Right lobe of liver (tissue), 6 donors: ENCODE measurements at places on chromosomes 3 and 15. TPM values are rescaled to one million over a fixed set of nuclear protein-coding genes. Genes with fewer than 3 reads are reported as not detected.

GRCh38 chr3:9397906-9398699 lies 688 bp downstream of the SETD5 start:
- peak; percentile 66 for DNase-seq

GRCh38 chr3:179716811-179717210 lies 64.0 kb downstream of the USP13 start:
- no peak for DNase-seq

GRCh38 chr15:40550341-40551037 lies 14.4 kb downstream of the CCDC32 start:
- DNase-seq: no peak

DNA sequence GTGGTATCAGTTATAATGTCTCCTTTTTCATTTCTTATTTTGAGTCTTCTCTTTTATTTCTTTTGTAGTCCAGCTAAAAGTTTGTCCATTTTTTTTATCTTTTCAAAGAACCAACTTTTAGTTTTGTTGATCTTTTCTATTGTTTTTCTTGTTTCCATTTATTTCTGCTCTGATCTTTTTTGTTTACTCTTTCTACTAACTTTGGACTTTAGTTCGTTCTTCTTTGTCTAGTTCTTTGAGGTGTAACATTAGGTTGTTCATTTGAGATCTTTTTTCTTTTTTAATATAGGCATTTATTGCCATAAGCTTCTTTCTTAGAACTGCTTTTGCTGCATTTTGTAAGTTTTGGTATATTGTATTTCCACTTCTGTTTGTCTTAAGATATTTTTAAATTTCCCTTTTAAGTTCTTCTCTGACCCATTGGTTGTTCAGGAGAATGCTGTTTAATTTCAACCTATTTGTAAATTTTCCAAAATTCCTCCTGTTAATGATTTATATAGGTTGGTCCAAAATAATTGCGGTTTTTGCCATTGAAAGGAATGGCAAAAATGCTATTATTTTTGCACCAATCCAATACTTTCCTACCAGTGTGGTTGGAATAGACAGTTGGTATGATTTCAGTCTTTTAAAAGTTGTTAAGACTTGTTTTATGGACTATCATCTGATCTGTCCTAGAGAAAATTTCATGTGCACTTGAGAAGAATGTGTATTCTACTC lies 51.2 kb downstream of the KAT2B start:
- no peak for DNase-seq

DNA sequence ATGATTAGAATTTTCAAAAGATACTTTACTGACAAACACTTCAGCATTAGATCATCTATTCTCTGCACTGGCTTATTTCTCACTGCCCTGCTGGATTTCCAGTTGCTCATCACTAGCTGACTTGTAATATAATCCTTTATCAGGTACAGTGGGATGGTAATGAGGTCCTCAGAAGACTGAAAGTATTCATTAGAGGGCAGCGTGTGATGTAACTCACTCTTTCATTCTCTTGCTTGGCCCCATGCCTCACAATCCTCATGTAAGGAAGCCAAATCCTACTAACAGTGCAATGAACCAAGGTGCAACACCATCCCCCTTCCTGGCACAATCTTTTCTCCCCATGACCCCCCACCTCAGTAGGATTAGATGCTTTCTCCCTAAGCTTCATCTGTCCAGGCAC lies 289.9 kb downstream of the CTNNB1 start:
- no peak for DNase-seq

Gene SLC28A2
- total RNA-seq: 0.30 TPM

- DNase-seq: no peak
These were observed 224.4 kb upstream of the LYSMD4 start for GRCh38 chr15:99957642-99958013.

DNA sequence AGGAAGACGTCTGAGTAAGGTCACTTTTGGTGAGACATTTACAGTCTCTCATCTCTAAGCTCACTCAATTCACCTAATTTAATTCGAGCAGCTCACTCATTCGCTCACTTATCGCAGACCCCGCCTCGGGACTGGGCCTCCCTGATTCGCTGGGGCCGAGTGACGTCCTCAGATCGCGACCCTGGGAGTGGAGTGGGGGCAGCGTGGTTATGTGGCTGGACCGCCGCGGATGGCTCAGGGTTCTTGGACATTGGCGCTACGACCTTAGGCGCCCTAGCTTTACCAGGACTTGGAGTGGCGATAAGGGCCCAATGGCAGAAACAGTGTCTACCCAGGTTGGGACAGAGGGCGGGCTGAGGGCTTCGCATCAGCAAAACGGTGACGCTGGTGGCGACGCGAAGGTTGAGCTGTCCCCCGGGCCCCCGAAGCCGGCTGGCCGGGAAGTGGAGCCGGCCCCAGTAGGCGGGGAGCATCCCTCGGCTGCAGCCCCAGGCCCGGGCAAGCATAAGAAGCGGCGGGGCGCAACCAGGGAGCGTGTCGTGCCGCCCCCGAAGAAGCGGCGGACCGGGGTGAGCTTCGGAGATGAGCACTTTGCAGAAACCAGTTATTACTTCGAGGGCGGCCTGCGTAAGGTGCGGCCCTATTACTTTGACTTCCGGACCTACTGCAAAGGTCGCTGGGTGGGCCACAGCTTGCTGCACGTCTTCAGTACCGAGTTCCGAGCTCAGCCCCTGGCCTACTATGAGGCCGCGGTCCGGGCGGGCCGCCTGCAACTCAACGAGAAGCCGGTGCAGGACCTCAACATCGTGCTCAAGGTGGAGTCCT lies at the start of gene RPUSD2:
Gene RPUSD2, plus strand, starts transcription at position 171 of the 825 bp plus-strand sequence. Its CDS starts 39 bp downstream, at position 210.
- DNase-seq: peak; percentile 95

GRCh38 chr15:71182522-71182921 lies 67.3 kb downstream of the THSD4 start:
- no peak for DNase-seq

DNA sequence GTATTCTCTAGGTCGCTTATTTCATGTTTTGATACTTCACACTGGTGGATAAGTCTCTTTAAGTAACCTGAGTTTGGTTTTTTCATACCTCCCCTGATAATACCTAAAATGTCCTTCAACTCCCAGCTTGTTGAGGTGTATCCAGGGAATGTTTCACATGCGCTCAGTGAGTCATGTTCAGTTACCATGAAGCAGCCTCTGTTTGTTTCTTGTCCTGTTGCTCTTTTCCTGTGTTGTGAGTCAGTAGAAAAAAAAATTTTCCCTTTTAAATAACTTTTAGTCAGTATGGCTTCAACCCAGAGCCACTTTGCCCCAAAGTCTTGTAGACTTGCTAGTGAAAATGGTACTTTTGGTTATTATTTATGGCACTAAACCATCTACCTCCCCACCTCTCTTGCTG lies 278.4 kb upstream of the ZPLD1 start:
- DNase-seq: no peak

Gene THRB
- total RNA-seq: 16.2 TPM

Gene NAA80
- total RNA-seq: 5.7 TPM

Gene CCR9
- not detected for total RNA-seq

DNA sequence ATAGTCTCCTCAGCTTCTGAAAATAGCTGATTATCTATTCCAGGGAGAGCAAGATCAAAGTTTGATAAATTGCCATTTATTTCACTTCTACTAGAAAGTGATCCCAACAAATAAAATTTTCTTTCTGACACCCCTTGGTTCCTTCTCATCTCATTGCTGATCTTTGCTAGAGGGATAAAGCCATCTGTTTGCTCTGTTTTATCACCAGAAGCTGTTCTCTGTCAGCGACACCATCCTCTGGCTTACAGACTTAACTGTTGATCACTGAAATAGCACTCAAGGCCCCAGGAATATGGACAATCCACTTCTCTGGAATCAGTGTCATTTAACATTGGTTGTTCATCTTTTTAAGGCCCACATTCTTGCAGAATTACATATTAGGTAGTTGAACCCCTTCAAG lies 219.0 kb downstream of the LSAMP start:
- DNase-seq: no peak

Gene GOLGA8M
- total RNA-seq: 1.0 TPM

DNA sequence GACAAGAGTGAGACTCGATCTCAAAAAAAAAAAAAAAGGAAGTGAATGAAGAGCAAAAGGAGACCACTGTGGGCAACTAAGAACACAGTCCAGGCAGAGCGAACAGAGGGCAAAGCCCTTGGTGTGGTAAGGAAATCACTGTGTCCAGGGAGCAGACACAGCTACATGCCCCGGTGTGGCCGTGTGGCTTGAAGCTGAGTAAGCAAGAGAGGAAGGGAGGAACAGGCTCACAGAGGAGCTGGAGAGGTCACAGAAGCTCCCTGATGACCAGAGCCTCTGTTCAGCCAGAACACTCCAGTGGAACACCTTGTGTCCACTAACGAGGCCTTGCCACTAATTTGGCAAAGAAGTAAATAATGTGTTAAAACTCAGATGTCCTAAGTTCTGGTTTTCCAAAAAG lies 60.6 kb upstream of the GATA2 start:
- no peak for DNase-seq

GRCh38 chr15:50256188-50257041 lies 9.1 kb downstream of the HDC start:
- DNase-seq: no peak

Gene ZBED2
- not detected for total RNA-seq

GRCh38 chr3:192279664-192280063 lies 447.7 kb downstream of the FGF12 start:
- no peak for DNase-seq

DNA sequence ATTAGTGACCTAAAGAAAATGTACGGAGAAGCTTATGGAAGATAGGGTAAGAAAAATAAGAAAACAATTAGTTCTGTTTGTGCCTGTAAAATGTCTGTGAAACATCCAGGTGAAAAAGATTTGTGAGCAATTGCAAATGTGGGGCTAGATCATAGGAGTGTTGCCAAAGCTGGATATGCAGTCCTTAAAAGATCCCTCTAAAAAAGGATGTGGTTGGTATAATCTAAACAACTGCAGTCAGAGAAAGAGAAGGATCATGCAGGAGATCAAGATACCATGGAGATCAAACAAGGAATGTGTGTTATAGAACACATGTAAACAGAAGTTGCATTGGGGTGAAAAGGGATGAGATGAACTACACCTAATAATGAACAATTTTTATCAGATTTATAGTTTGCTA lies 116.8 kb downstream of the ALCAM start:
- no peak for DNase-seq

DNA sequence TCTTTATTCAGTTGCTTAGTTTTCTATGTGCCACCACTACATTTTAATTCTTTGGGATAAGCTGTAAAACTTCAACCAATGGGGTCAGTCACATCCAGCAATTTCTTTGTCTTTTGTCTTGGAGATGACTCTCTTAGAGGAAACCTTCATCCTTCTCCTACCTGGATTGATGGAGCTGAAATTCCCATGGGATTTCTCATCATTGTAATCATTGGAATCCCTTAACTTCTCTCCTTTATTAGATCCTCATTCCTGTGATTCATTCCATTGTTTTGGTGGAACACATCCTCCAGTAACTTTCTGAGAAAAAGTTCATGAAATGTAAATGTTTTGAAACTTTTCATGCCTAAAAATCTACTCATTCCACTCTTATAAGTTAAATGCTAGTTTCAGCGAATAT lies 9.6 kb upstream of the PLOD2 start:
- DNase-seq: no peak

DNA sequence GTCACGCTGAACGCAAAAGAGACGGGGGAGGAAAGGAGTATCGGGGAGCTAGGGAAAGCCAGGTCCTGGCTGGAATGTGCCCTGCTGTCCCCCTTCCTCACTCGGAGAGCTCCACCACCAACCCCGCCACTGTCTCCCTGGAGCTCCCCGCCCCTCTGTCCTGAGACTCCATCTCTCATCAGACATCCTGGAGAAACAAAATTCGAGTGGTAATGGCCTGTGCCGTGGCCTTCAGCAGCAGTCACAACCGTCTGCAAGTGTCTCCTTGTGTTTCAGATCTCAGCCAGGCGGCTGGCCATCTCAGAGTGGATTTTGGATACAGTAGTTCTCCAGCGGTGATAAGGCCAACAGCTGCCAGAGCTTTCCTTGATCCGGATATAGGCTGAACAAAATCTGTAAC lies 76.9 kb downstream of the OCA2 start:
- no peak for DNase-seq

GRCh38 chr3:15576475-15576874 lies 24.9 kb downstream of the HACL1 start:
- no peak for DNase-seq

GRCh38 chr3:186467969-186468368 lies 76.2 kb downstream of the CRYGS start:
- DNase-seq: no peak

- no peak for DNase-seq
These were observed 7.5 kb downstream of the PSTPIP1 start for GRCh38 chr15:77002436-77002835.

GRCh38 chr15:68536331-68537095 lies 42.3 kb upstream of the CORO2B start:
- DNase-seq: no peak

Gene NEO1
- total RNA-seq: 10.4 TPM

GRCh38 chr3:144181062-144181461 lies 209.4 kb downstream of the DIPK2A start:
- no peak for DNase-seq

Gene ANKUB1
- total RNA-seq: not detected

DNA sequence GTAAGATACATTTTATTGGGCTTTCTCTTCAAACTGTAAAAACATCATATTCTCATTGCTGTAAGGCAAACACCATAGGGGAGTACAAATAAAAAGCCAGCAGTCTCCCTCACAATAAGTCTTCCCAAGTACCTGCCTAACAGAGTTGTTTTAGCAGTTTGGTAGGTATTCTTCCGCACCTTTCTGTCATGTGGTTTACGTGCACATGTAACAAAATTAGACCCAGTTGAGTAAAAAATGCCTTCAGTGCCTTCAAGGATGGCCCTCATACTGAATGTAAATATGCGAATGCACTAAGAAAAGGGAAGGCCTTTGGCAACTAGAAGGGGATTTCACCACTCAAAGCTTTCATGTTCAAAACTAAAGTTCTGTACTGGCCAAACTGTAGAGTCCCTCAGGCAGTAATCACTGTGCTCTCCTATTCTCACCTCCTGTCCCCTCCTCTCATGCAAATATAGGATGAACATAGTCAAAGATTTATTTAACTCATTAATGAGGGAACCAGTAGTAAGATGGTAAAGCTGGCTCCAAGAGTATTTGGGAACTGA lies 26.4 kb downstream of the USP3 start:
- no peak for DNase-seq

GRCh38 chr3:156443079-156443478 lies 111.8 kb downstream of the SSR3 start:
- DNase-seq: no peak

- DNase-seq: no peak
These were observed 21.0 kb upstream of the DPH6 start for GRCh38 chr15:35566991-35567390.

DNA sequence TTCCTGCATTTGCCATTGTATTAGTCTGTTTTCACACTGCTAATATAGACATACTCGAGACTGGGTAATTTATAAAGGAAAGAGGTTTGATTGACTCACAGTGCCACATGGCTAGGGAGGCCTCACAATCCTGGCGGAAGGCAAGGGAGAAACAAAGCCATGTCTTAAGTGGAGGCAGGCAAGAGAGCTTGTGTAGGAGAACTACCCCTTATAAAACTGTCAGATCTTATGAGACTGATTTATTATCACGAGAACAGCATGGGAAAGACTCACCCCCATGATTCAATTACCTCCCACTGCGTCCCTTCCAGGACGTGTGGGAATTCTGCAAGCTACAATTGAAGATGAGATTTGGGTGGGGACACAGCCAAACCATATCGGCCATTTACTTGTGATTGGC lies 27.8 kb downstream of the YEATS2 start:
- no peak for DNase-seq
